ENCODE measurements at places on chromosomes 4 and X. TPM values are rescaled to one million over a fixed set of nuclear protein-coding genes. Genes with fewer than 3 reads are reported as not detected.
A peak's percentile ranks its signal among the peaks of the same experiment; 100 is the strongest.

DNA sequence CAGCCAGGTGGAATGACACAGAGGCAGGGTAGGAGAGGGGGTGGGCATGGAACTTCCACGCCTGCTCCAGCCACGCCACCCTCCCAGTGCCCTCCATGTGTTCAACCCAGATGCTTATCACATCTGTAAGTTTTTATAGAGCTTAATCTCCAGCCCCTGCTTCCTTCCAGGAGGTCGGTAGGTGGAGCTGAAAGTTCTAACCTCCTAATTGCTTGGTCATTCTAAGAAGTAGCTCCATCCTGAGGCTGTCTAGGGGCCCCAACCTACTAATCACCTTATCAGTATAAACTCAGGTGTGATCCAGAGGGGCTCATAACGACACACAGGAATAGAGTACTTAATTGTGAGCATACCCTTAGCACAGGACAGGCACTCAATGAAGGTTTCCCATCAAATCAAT lies 18.3 kb downstream of the QDPR start:
- no peak for DNase-seq

DNA sequence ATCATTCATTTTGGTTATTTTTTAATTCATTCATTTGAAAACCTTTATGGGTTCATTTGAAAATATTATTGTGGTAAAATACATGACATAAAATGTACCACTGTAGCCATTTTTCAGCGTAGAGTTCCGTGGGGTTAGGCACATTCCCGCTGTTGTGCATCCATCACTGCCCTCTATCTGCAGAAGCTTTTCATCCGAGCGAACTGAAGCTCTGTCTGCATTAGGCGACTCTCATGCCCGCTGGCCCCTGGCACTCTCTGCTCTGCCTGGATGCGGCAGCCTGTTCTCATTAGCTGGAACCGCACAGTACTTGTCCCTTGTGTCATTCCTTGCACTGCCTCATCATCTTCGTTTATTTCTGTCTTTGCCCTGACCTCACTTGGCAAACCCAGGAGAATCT lies 17.5 kb downstream of the CFAP99 start:
- DNase-seq: no peak

DNA sequence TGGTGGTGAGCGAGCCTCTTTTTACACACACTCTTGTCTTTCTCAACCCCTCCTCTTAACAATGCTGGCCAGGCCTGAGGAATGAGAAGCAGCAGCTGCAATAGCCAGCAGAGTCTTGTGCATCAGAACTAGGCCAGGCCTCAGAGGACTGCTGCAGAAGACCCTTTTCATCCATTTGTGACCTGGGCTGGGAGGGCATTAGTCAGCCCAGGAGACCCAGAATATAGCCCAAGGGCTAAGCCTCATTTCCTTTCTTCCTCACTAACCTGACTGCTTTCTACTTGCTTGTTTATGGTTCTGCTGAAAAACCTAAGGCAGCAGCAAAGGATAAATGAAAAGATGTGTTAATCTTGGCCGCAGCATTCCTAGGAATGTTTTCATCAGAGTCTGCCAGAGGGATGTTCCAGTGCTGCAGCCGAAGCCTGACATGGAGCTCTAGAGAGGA lies 254.7 kb upstream of the AR start:
- DNase-seq: no peak

GRCh38 chr4:93776386-93777080 lies 52.0 kb upstream of the ATOH1 start:
- DNase-seq: no peak

DNA sequence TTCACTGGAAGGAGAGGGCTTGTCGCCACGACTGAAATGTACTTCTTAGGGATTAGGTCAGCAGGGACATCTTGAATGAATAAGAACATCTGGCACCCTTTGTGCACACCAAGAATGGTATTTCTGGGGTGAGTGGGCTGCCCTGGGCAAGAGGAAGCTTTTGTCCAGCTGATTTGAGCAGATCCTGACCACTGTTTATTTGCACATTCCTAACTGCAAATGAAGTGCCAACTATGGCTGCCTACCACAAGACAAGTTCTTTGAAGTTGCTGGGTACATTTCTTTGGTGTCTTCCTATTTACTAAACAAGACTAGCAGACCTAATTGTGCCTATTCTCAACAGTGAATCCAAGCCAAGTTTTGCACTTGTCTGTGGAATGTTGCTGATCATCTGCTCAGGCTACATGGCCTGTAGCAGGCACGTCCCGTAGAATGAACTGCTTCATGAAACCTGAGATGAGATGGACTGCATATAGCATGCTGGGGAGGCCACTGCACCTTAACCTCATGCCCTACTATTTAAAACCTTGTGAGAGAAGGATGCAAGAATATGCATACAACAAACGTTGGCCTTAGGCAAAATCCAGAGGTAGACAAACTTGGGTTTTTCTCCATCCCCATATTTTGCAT lies 45.0 kb downstream of the PIR start:
- no peak for DNase-seq

DNA sequence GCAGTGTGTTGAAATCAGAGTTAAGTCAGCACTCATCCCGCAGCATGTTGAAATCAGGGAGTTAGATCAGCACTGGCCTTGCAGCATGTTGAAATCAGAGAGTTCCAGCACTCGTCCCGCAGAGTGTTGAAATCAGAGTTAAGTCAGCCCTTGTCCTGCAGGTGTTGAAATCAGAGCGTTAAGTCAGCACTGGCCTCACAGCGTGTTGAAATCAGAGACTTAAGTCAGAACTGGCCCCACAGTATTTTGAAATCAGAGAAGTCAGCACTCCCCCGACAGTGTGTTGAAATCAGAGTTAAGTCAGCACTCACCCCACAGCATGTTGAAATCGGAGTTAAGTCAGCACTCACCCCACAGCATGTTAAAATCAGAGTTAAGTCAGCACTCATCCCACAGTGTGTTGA lies 10.9 kb upstream of the UVSSA start:
- no peak for DNase-seq

DNA sequence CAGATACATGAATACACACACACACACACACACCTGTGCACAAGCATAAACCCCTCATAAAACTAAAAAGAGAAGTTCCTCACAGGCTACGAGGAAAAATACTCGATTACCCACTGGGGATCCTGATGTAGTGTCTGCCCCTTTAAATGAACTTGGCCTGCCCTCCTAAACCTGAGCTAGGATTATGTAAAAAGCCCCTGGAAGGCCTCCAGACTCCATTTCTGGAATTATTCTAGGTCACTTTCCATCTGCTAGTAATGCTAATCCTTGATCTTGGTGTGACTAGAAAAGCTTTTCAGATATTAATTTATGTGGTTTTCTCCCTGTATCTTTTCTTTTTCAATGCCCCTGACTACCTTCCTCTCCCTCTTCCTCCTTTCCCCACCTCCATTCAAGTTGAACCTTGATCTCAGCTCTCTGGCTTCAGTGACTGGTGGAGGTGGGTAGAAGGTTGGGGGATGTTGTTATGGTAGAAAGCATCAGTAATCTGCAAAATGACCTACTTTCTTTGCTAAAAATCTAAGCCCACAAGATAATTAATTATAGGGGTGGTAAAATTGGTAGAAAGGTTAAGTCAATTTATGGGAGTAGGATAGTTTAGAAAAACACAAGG lies 25.5 kb upstream of the ZNF330 start:
- no peak for DNase-seq

DNA sequence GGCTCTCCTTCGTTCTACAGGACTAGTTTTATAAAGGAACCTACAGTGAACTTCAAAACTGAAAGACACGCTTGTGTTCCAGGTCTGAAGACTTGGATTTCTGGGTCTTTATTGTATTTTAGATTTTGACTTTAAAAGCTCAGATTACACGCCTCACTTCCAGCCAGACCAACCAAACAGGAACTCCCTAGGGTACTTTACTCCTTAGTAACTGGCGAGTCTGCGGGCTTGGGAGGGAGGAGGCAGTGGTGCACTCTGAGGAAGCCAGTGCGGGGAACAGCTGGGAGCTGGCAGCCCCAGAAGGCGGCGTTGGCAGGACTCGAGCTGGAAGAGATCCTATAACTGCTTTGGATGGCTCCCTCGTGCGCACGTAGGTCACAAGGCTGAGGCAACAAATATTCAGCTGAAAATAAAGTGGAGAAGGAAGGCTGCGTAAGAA lies 391 bp upstream of the PHKA1 start:
- DNase-seq: no peak

DNA sequence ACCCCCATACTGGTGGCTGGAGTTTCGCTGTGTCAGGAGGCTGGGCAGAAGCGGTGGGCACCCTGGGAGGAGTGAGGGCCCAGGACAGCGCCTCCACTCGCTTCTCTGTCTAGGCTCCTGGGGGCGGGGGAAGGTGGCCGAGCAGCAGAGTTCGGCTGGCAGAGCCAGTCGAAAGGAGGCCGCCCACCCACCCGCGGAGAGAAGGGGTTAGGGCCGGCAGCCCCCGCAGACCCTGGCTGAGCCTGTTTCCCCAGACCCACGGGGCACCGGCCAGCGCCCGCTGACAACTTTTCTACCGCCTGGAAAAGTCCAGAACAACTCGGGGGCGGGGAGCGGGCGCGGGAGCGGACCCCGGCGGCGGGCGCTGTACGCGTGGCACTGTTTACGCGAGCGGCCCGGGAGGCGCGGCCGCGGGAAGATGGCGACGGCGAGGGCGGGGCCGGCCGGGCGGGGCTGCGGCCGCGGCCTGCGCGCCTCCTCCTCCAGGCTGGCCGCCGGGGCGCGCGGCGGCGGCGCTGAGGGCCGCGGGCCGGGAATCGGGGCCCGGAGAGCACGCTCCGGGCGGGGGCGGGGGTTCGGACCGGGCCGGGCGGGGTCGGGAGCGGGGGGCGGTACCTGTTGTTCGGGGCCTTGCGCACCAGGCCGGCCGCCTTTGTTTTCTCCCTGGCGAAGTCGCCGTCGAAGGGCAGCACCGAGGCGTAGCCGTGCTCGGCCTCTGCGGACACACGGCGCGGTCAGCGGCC lies 628 bp downstream of the MXD4 start:
- DNase-seq: peak; percentile 68

DNA sequence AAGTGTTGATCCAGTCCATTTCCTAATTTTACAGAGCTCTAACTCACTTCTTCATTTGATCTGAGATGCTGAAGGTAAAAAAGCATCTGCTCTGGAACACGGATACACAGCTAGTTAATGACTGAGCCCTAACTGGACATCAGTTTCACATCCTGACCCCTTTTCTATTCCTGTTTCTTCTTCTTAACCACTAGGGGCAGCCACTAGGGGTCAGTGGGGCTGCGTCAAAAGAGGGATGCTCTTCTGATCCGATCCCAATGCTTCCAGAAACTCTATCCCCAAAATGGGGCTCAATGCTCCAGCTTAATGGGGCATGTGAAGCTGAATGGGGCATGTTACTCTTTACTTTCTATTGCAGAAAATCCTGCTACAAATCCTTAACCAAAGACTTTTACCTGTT lies 33.4 kb upstream of the PHKA2 start:
- no peak for DNase-seq

DNA sequence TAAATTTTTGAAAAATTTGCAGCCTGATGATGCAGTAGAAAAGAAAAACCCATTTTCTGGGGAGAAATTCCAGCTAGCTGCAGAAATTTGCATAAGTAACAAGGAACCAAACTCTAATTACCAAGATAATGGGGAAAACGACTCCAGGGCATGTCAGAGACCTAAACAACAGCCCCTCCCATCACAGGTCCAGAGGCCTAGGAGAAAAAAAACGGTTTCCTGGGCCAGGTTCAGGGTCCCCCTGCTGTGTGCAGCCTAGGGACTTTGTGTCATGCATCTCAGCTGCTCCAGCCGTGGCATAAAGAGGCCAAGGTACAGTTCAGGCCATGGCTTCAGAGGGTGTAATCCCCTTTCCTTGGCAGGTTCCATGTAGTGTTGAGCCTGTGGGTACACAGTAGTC lies 733.7 kb upstream of the CT83 start:
- DNase-seq: no peak

The FAM47A gene
- polyA plus RNA-seq: not detected

The MBNL3 gene
- polyA plus RNA-seq: 40.1 TPM

The FAT4 gene
- polyA plus RNA-seq: not detected

The VSIG1 gene
- polyA plus RNA-seq: 20.1 TPM
